Smooth muscle cell of the pulmonary artery (primary cell): ENCODE measurements at places on chromosomes 5 and 9. TPM values are rescaled to one million over a fixed set of nuclear protein-coding genes. Genes with fewer than 3 reads are reported as not detected.

The C9orf153 gene
- total RNA-seq: 0.98 and 0.99 TPM in 2 replicates

The GNA14 gene
- 1.6 and 6.3 TPM in 2 replicates for total RNA-seq

The ANKRD34B gene
- not detected in 2 replicates for total RNA-seq

The SPOUT1 gene
- total RNA-seq: 18.1 and 25.7 TPM in 2 replicates

The TRIM7 gene
- total RNA-seq: 1.2 and 3.2 TPM in 2 replicates

The SNX18 gene
- 71.7 and 88.7 TPM in 2 replicates for total RNA-seq

The DCTN4 gene
- 58.0 and 61.5 TPM in 2 replicates for total RNA-seq

The PCA3 gene
- 0.07 and 0.13 TPM in 2 replicates for total RNA-seq

The TRIO gene
- total RNA-seq: 205 and 329 TPM in 2 replicates

The ZBED3 gene
- total RNA-seq: 0.52 and 2.3 TPM in 2 replicates

The AFAP1L1 gene
- total RNA-seq: 5.5 and 14.9 TPM in 2 replicates

The PLEKHG4B gene
- 0.07 TPM in 1 of 2 replicates, not detected in the other for total RNA-seq
